Activated effector memory CD4-positive, alpha-beta T cell treated with anti-CD3 and anti-CD28 coated beads, Interleukin-2, amount 50 U/mL, for 16 hours (primary cell): ENCODE measurements at places on chromosomes 12 and 14.

- no peak for DNase-seq
These were observed 6.5 kb downstream of the BHLHE41 start for GRCh38 chr12:26118308-26118707.

DNA sequence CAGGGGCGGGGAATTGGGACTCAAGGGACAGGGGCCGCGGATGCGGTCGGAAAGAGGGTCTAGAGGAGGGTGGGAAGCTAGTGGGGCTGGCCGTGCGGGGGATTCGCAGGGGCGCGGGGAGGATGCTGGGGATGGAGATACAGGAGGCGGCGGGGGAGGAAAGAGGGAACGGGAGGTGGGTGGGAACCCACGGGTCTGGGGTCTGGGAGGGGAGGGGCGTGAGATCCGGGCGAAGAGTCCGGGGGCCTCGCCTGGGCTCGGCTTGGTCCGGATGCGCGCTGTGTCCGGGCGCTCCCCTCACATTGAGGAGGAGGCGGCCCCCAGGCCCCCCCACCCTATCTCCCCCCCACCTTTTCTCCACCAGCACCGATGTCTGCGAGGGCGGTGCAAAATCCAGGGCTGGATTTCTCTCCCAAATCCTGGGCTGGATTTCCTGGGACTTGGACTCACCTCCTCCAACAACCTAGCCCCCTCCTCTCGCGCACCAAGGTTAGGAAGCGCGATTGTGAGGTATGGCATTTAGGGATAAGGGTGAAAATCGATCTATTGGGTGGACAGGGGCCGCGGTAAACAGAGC is at the start of gene AGAP2:
TSS of gene AGAP2 (minus strand) at position 82 of the 577 bp plus-strand sequence. CDS start 496 bp downstream, outside the sequence.
- DNase-seq: no peak

- no peak for DNase-seq
These were observed 113.7 kb upstream of the MYF6 start for GRCh38 chr12:80593766-80594165.

DNA sequence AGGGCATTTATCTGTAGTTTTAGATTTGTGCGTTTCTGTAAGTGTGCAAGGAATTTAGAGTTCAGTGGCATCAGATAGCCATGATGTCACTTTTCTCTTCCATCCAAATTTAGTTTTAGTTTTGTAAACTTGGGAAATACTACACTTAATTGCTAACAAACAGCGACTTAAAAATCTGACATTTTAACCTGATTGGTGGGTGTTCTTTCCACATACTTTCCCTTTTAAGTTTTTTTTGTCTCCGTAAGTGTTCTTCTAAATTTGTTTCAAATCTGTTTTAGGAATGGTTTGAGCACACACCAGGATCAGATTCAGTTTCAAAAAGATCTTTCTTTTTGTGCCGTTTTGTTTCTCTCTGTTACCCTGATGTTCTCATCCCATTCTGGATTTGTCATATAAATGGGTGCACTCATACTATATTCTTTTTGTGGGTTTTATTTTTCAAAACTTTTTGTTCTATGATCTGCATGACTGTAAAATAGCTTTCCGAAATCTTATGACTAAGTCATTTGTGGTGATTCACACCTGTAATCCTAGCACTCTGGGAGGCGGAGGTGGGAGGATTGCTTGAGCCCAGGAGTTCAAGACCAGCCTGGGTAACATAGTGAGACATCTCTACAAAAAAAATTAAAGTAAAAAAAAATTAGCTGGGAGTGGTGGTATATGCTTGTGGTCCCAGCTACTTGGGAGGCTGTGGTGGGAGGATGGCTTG is 58.9 kb downstream of the FBXO34 start:
- peak; percentile 78 for DNase-seq

GRCh38 chr12:56718149-56718548 is 7.0 kb downstream of the NACA start:
- DNase-seq: peak; percentile 36

DNA sequence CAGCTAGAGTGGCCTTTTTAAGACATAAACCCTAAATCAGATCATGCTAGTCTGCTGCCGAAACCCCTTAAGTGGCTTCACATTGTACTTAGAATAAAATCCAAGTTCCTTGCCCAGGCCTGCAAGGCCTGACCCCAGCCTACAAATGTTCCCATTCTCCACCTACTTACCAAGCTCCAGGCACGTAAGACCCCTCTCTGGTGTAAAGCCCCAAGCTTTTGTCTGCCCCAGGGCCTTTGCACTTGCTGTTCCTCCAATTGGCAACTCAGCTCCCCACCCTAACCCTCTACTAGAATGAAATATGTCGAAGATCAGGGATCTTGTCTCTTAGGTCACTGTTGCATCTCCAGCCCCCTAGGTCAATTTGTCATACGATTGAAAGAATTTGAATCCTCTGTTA is 27.1 kb upstream of the MED13L start:
- DNase-seq: no peak

DNA sequence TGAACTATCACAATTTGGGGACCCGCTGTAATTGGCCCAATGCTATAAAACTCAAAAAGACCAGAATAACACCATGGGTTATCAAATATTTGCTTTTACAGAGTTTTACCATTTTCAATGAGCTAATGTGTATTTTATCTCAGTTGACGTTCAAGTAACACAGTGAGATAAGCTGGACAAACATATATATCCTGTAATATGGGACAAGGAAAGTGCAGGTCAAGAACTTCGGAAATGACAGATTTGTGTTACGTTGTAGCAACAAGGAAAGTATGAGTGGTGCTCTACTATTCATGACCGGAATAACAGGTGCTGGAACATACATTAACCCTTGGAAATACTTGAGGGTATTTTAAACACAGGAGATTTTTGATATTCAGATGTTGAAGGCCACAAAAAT is 566.4 kb upstream of the FLRT2 start:
- no peak for DNase-seq

- DNase-seq: no peak
These were observed 57.2 kb downstream of the ESRRB start for GRCh38 chr14:76432827-76433752.

- DNase-seq: no peak
These were observed 370.6 kb downstream of the KCNH5 start for GRCh38 chr14:62674563-62675237.

- DNase-seq: no peak
These were observed 543.6 kb downstream of the TMEM121 start for GRCh38 chr14:106069804-106070625.

DNA sequence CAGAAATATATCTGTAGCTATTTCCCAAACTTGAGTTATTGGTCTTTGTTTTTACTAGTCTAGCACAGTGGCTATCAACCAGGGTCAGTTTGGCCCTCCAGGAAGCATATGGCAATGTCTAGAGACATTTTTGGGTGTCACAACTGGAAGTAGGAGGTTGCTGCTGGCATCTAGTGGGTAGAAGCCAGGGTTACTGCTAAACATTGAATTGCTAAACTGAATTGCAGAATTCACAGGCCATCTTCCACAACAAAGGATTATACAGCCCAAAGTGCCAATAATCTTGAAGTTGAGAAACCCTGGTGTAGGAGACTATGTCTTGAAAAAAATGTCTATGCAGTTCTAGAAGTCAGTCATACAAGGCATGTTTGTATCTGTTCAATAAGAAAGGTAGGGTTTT is 27.7 kb downstream of the ARHGAP5 start:
- DNase-seq: no peak

DNA sequence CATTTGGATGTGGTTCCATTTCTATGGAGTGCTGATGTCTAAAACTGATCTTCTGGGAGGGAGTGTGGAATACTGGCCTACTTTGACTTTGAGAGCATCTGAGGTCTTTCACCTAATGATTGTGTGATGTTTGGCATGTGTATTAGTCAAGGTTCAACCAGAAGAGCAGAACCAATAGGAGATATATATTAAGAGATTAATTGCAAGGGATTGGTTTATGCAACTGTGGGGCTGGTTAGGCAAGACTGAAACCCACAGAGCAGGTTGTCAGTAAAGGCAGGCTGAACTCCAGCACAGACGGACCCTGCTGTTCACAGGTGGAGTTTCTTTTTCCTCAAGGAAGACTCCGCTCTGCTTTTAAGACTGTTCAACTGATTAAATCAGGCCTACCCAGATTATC is 11.6 kb downstream of the BMAL2 start:
- no peak for DNase-seq

GRCh38 chr14:104633276-104634137 is 28.9 kb upstream of the TMEM179 start:
- DNase-seq: no peak

DNA sequence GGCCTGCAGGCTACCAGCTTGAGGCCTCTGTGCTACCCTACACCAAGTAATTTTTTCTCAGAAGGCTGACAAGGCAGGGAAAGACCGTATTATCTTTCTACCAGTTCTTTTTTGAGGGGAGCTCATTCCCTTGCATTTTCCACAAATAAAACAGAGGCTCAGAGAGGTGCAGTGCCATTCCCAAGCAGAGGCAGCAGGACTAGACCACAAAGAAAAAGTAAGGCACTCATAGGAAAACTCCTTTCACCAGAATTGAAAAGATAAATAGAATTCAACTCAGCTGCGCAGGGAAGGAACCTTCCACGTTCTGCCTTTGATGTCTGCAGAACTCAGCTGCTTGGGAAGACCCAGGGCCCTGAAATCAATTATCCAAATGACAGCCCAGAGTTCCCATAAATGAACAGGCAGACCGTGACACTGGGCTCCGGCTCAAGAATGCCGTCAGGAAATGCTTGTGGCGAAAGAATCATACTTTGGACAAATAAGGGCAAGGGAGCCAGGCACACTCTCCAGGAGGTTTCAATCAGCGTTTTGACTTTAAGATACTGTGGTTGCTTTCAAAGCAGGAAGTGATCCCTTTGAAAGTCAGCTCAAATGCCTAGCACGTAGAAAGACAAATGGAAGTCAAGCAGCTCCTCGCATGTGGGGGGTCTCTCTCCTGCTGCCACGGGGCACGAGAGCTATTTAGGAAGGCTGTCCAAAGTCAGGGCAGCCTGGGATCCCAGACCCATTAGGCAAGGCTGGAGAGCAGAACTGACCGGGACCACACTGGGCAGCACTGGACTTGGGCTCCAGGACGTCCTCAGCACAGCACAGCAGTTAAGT is 14.0 kb downstream of the KCTD10 start:
- no peak for DNase-seq

DNA sequence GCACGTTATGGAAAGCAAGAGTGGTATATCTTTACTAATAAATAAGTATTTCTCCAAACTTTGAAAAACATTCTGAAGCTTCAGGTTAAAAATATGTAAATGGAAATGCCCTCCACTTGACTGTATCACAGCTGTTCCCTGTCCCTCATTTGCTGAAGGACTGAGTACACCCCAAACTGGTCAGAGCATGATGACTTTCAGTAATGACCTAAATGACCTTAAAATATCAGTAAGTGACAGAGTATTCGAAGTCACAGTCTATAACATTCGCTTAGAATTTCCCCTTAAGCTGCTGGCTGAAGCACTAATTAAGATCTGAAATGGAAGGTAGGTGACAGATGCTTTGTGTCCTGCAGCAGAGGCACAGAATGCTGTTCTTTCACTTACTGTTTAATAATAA is 191.5 kb downstream of the RGS6 start:
- no peak for DNase-seq

DNA sequence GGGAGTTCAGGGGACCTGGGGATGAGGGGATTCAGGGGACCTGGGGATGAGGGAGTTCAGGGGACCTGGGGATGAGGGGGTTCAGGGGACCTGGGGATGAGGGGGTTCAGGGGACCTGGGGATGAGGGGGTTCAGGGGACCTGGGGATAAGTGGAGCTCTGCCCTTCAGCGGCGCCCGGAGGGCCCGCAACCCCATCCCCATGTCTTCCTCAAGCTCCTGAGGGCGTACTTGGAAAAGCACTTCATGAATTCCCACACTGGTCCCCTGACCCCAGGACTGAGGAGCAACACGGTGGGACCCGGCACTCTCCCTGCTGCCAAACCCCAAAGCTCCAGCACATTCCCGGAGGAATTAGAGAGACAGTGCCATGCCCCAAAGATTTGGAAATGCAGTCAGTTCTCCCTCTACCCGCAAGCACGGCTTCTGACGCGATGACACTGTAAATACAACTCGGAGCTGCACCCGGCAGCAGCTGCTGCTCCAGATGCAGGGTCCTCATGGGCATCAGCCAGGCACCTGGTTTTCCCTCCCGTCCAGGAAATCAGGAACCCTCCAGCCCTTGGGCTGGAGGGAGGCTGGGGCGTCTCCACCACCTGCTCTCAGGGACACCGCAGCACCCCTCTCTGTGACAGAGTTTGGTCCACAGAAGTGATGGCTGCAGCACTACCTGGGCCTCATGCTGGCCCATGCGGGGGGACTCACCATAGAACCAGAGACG is 32.8 kb upstream of the C14orf180 start:
- peak; percentile 53 for DNase-seq

- DNase-seq: no peak
These were observed 90.7 kb upstream of the ATP2B1 start for GRCh38 chr12:89799316-89799715.

- no peak for DNase-seq
These were observed 4.1 kb downstream of the ARF6 start for GRCh38 chr14:49896966-49897365.

DNA sequence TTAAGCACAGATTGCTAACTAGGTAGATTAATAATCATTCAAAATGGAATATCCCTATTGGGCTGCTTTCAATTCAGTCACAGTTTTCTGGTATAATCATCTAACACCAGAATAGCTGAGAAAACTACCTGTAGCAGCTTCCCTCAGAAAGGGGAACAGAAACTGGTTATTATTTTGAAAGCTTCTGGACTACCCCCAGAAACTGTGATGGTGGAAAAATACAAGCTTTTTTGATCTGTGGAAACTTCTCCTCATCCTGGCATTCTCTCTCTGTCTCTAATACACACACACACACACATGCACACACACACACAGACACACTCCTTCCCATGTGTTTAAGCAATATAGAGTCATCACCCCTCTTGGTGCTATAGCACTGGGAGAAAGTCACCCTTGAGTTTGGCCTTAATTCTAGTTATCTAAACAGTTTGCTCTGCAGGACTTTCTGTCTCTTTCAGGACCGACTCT is 251.5 kb upstream of the LMO3 start:
- no peak for DNase-seq

- no peak for DNase-seq
These were observed 10.1 kb downstream of the RNASE1 start for GRCh38 chr14:20792556-20792955.

DNA sequence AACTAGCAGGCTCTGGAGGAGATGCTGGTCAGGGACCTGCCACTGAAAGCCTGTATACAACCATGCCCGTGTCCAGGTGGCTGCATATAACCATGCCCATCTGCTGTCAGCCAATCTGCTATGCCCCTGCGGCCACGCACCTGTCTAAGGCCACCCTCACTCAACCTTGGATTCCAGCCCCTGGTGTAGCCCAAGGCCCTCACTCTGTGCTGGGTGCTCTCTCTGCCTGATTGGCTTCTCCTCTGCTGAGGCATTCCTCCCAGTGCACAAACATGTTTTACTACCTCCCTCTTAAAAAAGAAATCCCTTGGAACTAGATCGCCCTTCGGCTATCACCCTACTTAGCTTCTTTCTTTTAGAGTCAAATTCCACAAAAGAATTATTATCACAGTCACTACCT is 45.5 kb downstream of the ZFP36L1 start:
- DNase-seq: no peak

GRCh38 chr12:130345292-130345691 is 7.6 kb downstream of the PIWIL1 start:
- DNase-seq: no peak

GRCh38 chr12:20047901-20048300 is 320.4 kb upstream of the PDE3A start:
- no peak for DNase-seq
